Lung (tissue), 17 donors: ENCODE measurements at places on chromosomes 1 and 21.

DNA sequence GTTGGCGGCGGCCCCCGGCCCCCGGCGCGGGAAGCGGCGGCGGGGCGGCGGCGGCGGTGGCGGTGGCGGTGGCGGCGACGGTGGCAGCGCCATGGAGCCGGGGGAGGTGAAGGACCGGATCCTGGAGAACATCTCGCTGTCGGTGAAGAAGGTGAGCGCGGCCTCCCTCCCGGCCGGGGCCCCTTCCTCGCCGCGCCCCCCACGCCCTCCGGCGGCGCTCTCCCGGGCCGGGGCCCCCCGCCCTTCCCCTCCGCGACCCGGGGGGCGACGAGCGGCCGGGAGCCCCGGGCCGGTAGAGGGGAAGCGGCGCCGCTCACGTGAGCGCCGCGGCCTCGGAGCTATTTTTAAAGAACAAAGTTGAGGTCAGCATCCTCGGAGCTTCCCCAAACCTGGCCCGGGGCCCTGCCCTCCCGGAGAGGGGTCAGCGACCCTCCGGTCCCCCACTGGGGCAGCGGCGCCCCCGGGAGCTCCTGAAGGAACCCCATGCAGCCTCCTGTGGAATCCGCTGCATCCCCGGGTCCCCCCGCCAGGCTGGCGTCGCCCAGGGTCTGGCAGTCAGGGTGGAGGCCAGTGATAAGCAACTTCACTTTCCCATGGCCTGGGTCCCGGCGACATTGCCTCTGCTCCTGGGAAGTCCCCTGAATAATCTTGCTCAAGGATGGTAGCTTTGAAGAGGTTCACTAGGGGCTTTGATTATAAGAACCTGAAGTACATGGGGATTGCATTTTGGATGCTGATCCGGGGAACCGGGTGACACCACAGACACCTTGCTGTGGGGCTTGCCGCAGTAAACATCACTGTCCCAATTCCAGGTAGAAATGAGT lies 560 bp downstream of the PLEKHM2 start:
- DNase-seq = peak; percentile 71
- H3K27ac ChIP-seq = peak overlapping the region; percentile 99
- H3K36me3 ChIP-seq = no peaks in the 10 kb centered on the region
- H3K4me1 ChIP-seq = peaks cover 14% of the 10 kb centered on the region
- no peaks in the 10 kb centered on the region for H3K27me3 ChIP-seq

GRCh38 chr1:230867101-230867902 lies 1.0 kb downstream of the C1orf198 start:
- H3K4me1 ChIP-seq = peaks cover 20% of the 10 kb centered on the region
- H3K27ac ChIP-seq = peak overlapping the region; percentile 92
- no peaks in the 10 kb centered on the region for H3K27me3 ChIP-seq

- DNase-seq = peak; percentile 10
- no peak overlapping the region for H3K4me3 ChIP-seq
- peaks cover 4% of the 10 kb centered on the region for H3K4me1 ChIP-seq
- no peaks in the 10 kb centered on the region for H3K36me3 ChIP-seq
- no peak overlapping the region for H3K27ac ChIP-seq
- no peaks in the 10 kb centered on the region for H3K27me3 ChIP-seq
Observed at GRCh38 chr21:31914472-31914871, 41.7 kb downstream of the HUNK start.

- no peak overlapping the region for H3K27ac ChIP-seq
- H3K4me1 ChIP-seq = peaks cover 23% of the 10 kb centered on the region
- peaks cover 3% of the 10 kb centered on the region for H3K36me3 ChIP-seq
- H3K4me3 ChIP-seq = peak overlapping the region; percentile 2
Observed at GRCh38 chr1:153611356-153611755, 1.6 kb downstream of the S100A16 start.

GRCh38 chr21:42112857-42113256 lies 41.7 kb downstream of the UMODL1 start:
- H3K27me3 ChIP-seq = no peaks in the 10 kb centered on the region
- DNase-seq = peak; percentile 90
- H3K36me3 ChIP-seq = no peaks in the 10 kb centered on the region
- H3K4me3 ChIP-seq = no peak overlapping the region
- H3K4me1 ChIP-seq = peaks cover 4% of the 10 kb centered on the region

- no peaks in the 10 kb centered on the region for H3K27me3 ChIP-seq
- H3K36me3 ChIP-seq = peaks cover 11% of the 10 kb centered on the region
- no peak overlapping the region for H3K4me3 ChIP-seq
- H3K27ac ChIP-seq = no peak overlapping the region
Observed at GRCh38 chr1:32010246-32010645, 3.4 kb upstream of the KHDRBS1 start.

DNA sequence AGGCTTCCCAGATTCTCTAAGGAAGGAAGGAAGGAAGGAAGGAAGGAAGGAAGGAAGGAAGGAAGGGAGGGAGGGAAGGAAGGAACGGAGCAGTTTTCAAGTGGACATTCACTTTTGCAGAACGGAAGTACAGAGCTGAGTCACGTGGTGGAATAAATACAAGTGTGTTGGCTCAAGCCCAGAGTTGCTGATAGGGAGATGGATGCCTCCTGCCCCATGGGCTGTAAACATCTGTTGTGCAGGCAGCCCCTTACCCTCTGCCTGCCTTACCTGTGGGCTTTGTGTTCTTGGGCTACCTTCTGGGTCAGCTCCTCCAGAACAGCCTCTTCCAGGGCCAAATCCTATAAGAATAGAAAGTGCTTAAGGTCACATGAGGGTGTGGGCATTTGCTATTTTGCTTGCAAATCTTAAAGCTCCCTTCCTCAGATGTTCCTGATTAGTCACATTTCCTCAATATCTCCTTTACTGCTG lies 121.7 kb downstream of the SMYD2 start:
- no peaks in the 10 kb centered on the region for H3K36me3 ChIP-seq
- no peaks in the 10 kb centered on the region for H3K4me1 ChIP-seq
- no peak overlapping the region for H3K4me3 ChIP-seq

GRCh38 chr1:67496329-67496728 lies 66.1 kb upstream of the SERBP1 start:
- no peak for DNase-seq
- H3K27ac ChIP-seq = no peak overlapping the region
- H3K4me1 ChIP-seq = no peaks in the 10 kb centered on the region
- H3K27me3 ChIP-seq = no peaks in the 10 kb centered on the region

- H3K4me1 ChIP-seq = peaks cover 25% of the 10 kb centered on the region
- no peaks in the 10 kb centered on the region for H3K27me3 ChIP-seq
- H3K27ac ChIP-seq = no peak overlapping the region
- no peak for DNase-seq
- peaks cover 5% of the 10 kb centered on the region for H3K36me3 ChIP-seq
- H3K4me3 ChIP-seq = no peak overlapping the region
Observed at GRCh38 chr21:37460196-37460595, 93.6 kb downstream of the DYRK1A start.
